ENCODE measurements at places on chromosomes 11 and 22.

GRCh38 chr11:40380835-40381234, 1078.6 kb downstream of the LRRC4C start:
- no peak for DNase-seq

DNA sequence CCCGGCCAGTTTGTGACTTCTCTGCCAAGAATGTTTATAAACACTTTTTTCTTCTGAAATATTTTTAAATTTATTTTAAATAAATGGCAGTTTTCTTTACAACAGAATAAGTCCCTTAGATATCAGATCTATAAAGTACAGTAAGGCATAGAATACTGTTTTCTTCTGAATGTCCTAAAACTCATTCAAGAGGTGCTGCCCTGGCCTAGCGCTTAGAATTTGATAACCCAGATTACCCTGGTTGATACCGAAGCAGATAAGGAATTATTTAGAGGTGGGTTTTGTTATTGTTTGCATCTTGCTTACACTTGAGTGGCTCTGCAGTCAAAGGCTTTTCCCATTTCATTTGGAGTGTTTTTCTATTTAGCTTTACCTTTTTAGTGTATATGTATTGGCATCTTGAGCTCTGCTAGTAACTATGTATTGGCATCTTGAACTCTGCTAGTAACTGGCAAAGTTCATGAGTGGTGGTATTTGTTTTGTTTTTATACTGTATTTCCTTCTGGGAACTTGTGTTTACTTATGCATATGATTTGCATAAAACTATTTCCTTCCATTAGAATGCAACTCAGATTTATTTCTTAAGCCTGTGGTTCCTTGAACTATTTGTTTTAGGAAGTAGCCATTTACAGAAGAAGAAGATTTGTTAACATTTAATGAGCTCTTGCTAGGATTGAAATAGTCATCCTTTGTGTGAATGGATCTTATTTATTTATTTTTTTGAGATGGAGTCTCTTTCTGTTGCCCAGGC, 1.2 kb downstream of the ACAD8 start:
- DNase-seq: no peak

GRCh38 chr11:41256041-41256440, 203.4 kb downstream of the LRRC4C start:
- no peak for DNase-seq

DNA sequence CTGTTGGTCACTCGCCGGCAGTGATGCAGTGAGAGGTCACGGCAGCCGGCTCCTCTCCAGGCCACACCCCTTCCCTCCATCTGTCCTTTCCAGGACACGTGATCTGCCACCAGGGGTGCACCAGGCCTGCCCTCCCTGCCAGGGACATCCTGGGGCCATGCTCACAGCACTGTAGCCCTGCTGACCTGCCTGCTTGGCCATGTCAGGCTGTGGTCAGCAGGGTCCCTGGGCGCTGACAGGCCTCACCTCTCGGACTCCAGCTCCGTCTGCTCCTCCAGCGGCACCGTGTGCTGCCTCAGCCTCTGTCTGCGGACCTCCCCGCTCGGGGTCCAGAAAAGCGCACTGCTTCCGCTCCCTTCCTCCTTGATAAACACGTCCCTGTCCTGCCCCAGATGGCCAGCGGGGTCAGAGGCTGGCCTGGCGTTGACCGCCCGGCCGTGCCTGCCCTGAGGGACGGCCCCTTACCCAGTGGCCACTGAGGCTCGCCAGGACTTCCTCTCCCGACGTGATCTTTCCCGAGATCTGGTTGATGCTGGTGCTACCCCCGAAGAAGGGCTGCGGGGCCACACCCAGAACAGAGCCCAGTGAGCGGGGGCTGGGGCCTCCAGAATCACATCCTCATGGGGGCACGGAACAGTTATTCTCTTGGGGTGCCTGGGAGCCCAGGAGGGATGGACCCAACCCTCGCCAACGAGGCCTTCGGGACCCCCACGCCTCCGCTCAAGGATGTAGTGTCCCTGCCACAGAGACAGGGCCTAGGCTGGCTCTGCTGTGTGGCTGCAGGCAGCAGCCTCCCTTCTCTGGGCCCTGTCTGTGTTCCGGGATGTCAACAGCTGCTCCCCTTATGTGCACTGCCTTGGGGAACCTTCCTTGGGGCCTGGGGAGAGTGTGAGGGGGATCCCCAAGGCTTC, 36.3 kb upstream of the CARS1 start:
- no peak for DNase-seq

All from stimulated activated CD4-positive, alpha-beta T cell treated with anti-CD3 and anti-CD28 coated beads, Interleukin-4, amount 100 ng/mL, for 4 hours (primary cell).